ENCODE measurements at places on chromosomes 11 and 22. TPM values are rescaled to one million over a fixed set of nuclear protein-coding genes. Genes with fewer than 3 reads are reported as not detected.

Gene MCHR1
- total RNA-seq: 5.7 TPM

Gene PLAAT3
- total RNA-seq: 3.5 TPM

Gene OMP
- 1.1 TPM for total RNA-seq

Gene TRIM22
- 3.4 TPM for total RNA-seq

Gene PRMT3
- 21.2 TPM for total RNA-seq

Gene TPBGL
- total RNA-seq: 0.09 TPM

Gene SMIM35
- not detected for total RNA-seq

Gene SLC22A24
- total RNA-seq: not detected

Gene FERMT3
- 1.5 TPM for total RNA-seq

Gene SCT
- total RNA-seq: not detected

Gene OR4D5
- total RNA-seq: not detected

Gene APOL5
- not detected for total RNA-seq

Gene CCDC116
- 0.45 TPM for total RNA-seq

Gene ABCC8
- 29.0 TPM for total RNA-seq

Gene TYMP
- 2.3 TPM for total RNA-seq

Gene SCUBE2
- total RNA-seq: 26.9 TPM

Gene SCYL1
- total RNA-seq: 30.7 TPM

Gene TEX12
- 0.54 TPM for total RNA-seq

Gene C11orf86
- not detected for total RNA-seq

Gene LMNTD2
- total RNA-seq: not detected

Gene MUC5AC
- total RNA-seq: under 0.01 TPM

Gene PHF21B
- 21.9 TPM for total RNA-seq

Gene APOL4
- 11.3 TPM for total RNA-seq

Gene VSTM5
- total RNA-seq: 3.7 TPM

Gene ZNF70
- 6.7 TPM for total RNA-seq

Gene ANO9
- total RNA-seq: not detected

Data from cerebellum (tissue), 4 donors.